Muscle of arm (tissue), 14 donors: ENCODE measurements at places on chromosomes 7 and 10.

DNA sequence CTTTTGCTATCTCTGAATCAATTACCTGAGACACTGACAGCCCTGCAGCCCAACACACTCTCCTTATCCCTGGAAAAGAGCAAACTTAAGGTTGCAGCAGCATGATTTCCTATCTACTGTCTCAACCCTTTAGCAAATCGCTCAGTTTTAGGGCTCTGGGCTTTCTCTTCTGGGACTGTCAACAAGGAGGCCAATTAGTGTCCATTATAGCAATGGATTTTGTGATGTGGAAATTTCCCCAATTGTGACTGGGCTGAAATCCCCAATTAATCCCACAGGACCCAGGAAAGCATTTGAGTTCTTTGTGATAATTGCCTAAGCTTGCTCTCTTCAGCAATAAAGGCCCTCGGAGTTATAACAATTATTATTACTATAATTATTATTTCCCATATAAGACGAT lies 197.0 kb downstream of the ZNF438 start:
- DNase-seq = no peak

DNA sequence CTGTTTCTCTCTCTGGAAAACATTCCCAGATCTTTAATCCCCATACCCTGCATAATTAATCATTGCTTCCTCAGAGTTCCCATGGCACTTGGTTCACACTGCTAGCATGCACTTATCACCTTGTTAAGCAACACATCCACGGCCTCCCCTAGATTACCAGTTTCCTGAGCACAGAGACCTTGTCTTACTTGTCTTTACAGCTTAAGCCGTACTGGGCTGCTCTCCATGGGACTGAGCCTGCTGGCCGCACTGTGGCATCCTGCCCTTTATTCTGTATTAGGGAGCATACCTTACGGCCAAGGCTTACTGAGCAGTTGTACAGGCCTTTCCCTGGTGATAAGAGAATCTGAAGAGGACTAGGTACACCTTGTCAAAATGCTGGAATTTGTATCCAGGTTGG lies 190.2 kb downstream of the REEP3 start:
- DNase-seq = no peak

- no peak for DNase-seq
These were observed 46.4 kb upstream of the LEP start for GRCh38 chr7:128194533-128195282.

GRCh38 chr7:100887516-100888290 lies 1.8 kb downstream of the UFSP1 start:
- DNase-seq = no peak

- no peak for DNase-seq
These were observed 51.4 kb downstream of the BTAF1 start for GRCh38 chr10:91974960-91975359.

GRCh38 chr10:3902054-3902808 lies 117.2 kb upstream of the KLF6 start:
- no peak for DNase-seq

GRCh38 chr10:95233377-95234034 lies 39.5 kb downstream of the ACSM6 start:
- no peak for DNase-seq

DNA sequence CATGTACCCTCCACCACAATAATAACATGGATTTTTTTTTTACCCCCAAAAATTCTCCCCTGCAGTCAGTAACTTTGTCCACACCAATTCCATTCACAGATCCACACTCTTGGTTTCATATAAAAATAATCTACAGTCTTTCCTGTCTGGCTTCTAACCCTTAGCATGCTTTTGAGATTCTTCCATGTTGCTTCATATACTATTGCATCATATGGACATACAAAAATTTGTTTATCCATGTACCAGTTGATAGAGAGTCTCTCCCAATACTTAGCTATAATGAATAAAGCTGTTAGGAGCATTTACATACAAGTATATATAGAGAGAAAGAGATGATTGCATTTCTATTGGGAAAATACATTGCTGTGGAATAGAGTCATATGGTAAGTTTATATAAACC lies 575.0 kb downstream of the XPNPEP1 start:
- no peak for DNase-seq

DNA sequence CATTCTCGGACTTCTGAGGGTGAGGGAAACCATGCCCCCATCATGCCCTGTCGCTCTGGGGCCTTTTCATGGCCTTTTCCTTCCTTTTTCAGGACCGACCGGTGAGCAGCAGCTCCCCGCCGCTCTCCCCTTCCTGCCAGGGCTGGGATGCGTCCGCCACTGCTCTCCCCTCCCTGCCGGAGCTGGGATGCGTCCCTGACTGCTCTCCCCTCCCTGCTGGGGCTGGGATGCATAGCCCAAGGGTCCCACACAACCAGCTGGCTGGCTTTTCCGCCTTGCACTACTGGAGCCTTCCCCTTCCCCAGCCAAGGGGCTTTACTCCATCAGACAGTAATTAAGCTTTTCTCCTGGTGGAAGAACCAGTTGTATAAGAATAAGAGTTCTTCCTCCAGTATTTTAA lies 129.7 kb upstream of the COBL start:
- DNase-seq = no peak

- DNase-seq = peak; percentile 65
These were observed 1.0 kb downstream of the CPED1 start for GRCh38 chr7:120989257-120990220.

GRCh38 chr7:45244981-45245380 lies 87.4 kb downstream of the RAMP3 start:
- DNase-seq = no peak

- DNase-seq = no peak
These were observed 221.2 kb downstream of the ADRA2A start for GRCh38 chr10:111298031-111298430.

DNA sequence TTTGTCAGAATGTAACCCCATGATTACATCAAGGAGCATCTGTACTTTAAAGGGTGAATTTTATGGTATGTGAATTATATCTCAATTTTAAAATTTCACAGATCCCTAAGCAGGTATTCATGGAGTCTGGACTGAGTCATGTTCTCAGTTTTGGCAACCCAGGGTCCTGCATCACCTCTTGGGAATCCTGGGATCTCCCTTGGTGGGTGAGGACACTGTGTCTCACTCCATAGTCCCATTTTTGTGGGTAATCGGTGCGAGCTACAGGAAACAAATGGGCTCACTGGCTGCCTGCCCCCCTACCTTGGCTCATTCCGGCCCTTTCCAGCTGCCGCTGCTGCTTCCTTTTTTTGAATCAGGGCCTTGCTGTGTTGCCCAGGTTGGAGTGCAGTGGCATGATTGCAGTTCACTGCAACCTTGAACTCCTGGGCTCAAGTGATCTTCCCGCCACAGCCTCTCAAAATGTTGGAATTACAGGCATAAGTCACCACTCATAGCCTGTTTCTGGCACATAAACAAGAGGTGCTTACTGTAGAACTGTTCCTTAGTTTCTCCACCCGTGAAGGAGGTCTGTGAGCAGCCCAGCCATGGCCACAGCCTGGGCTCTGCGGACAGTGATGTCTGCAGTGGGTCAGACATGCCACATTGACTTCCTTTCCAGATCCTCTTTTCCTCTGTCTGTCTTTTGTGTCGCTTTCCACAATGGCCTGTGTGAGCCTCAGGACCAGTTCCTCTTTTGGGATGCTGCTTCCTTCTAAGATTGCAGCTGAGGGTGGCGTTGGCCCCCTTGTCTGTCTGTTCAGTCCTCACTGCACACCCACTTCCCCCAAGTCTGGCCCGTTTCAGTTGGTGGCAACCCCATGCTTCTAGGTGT lies 14.5 kb downstream of the PALD1 start:
- no peak for DNase-seq

GRCh38 chr10:634256-634655 lies 55.2 kb downstream of the DIP2C start:
- DNase-seq = no peak

- peak; percentile 19 for DNase-seq
These were observed at the start of gene THSD7A for GRCh38 chr7:11831736-11832495. Gene THSD7A, minus strand, starts transcription at chr7:11832198. Its CDS starts 252 bp downstream, at chr7:11831946.

DNA sequence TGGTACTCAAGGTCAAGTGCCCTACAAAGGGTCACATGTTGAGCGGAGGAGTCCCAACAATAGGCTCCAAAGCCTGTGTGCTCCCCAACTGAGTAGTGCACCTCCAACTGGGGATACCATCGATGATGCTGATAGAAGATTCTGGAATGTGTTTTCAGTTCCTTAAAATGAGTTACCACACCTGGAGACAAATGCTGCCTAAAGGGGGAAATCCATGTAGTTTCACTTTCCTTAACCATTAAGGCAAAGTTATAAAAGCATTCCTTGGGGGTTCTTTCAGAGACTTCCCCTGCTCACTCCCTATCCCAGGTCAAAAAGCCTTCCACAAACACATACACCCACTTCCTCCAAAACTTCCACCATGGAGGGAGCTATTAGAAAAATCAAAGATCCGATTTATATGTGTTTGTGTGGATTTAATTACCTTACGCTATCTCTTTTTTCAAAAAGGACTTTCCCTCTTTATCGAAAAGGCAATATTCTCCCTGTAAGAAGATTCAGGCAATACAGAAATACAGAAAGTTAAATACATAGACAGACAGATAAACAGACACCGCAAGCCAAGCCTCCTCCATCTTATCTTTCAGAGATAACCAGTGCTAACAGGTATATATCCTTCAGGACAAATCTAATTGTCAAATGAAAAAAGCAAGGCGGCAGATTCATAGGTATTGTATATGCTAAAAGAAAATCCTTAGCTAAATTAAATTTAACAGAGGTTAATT lies 135.9 kb upstream of the ASAH2 start:
- DNase-seq = no peak

GRCh38 chr10:10598297-10598696 lies 419.4 kb upstream of the CELF2 start:
- no peak for DNase-seq

DNA sequence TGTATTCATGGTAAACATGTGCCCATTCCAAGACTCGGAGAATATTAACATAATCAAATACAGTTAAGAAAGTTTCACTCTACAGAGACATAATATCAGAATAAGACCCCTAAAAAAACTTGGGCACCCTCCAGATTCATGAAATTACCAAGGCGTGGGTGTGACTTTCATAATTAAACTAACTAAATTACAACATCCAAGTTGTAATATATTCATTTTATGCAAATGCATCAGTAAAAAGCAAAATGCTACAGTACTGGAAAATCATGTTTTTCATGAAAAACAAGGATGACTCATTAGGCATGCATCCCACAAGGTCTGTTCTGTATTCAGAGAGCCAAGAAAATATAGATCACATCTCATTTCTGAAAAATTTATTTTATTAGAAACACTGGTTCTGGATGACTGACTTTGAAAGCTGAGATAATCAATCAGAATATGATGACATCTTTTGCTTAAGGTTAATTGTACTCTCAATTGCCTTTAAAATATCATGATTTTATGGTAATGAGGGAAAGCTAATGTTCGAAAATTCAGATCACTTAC lies 248.8 kb upstream of the SMIM30 start:
- DNase-seq = peak; percentile 18

DNA sequence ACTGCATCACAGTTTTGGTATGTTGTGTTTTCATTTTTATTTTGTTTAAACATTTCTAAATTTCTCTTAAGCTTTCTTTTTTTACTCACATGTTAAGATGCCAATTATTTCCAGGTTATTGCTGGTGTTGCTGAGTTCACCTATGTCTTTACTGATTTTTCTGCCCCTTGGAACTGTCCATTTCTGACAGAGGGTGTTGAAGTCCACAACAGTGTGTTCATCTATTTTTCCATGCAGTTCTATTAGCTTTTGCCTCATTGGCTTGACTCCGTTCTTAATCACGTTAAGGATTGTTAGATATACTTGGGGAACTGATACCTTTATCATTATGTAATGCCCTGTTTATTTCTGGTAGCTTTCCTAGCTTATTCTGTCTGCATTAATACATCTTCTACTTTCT lies 158.0 kb upstream of the TCERG1L start:
- no peak for DNase-seq

DNA sequence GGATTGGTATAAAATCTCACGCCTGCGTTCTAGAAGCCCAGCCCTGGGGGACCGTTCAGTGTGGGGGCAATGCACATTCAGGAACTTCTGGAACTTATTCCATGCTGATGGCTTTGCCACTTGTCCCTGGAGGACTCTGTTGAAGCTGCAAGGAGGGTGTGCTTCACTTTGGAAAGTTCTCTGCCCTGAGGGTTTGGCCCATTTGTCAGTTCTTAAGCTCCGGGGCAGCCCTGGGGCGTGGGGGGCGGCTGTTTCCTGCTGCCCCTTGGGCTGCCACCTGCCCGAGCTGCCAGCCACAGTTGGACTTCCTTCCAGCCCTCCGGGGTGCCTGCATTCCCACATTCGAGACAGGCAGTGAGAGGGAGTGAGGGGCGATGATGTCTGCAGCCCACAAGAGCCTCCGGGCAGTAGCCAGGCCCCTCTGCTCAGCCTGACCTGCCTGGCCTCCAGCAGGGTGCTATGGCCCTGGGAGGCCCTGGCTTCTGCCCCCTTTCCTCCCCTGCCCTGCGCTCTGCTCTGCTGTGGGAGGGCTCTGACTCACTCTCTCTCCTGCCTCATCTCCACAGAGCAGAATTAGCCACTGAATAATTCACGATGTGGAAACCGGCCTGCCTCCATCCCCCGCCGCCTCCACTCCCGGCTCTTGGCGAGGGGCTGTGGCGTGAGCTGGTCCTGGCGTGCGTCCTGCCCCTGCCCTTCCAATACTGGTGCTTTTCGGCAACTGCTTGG lies 1.9 kb downstream of the TTYH3 start:
- DNase-seq = no peak

DNA sequence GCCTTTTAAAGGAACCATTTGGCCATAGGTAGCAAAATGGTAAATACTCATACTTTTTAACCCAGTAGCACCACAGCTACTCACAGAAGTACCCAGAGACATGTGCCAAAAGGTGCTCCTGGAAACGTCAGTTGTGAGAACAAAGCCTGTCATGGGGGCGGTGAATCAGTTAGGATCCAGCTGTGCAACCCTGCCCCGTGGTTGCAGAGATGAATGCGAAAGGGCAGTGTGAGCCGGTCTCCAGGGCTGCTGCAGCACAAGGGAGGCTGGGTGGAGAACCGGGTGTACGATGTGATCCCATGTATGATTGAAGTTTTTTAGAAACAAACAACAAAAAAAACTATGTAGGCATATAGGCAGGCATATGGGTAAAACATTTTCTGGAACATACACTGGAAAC lies 1.3 kb upstream of the LRRC18 start:
- no peak for DNase-seq

GRCh38 chr10:15046626-15047025 lies 2.9 kb downstream of the OLAH start:
- DNase-seq = no peak

GRCh38 chr10:30114401-30114800 lies 55.0 kb upstream of the JCAD start:
- no peak for DNase-seq

DNA sequence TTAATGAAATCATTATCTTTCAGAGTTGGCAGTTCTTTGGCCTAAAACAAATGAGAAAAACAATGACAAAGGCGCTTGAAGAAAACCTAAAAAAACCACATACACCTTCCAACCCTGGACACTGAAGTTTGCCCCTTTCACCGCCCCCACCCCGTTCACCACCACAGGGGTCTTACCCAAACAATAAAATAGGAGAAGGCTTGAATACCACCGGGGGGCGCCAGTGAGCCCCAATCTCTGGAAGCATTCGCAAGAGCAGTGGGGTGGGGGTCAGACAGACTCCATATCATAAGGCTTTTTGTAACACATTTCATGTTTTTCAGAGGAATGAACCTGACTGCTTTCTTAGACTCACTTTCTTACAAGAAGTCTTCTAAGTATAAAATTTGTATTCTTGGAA lies 163.6 kb downstream of the PIP4K2A start:
- DNase-seq = no peak
